Midbrain (tissue), 1 donor: ENCODE measurements at places on chromosomes 7 and 10.

GRCh38 chr10:118596426-118597124 is 1.1 kb upstream of the PRLHR start:
- DNase-seq, result peak; percentile 8

GRCh38 chr7:20738518-20739481 is 47.9 kb downstream of the SP8 start:
- no peak for DNase-seq

GRCh38 chr7:81162771-81163525 is 244.1 kb upstream of the SEMA3C start:
- no peak for DNase-seq

- DNase-seq, result no peak
Measured at GRCh38 chr10:102588875-102589274, 55.4 kb upstream of the TRIM8 start.

DNA sequence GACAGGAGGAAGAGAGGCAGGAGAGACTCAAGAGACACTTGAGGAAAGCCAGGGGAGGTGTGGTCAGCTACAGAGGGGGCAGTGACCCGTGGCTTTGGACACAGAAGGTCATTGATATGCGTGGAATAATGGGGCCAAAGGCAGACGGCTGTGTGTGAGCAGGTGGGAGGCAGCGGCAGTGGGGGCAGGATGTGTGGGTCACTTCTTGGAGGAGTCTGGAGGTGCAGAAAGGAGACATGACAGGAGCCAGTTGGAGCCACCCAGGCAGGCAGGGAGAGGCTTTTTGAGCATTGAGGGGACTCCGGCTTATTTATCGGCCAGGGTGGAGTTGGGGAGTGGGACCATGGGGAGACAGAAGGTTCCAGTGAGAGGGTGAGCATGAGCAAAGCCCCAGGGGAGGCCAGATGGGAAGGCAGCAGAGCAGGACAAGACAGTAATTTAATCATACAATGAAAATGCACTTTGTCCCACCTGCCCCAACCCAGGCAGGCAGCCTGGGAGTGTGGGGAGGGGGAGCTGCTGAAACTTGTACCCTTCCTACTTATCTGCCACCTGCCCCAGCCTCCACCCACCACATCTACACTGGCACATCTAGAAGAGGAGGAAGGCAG is 5.0 kb downstream of the LDB3 start:
- no peak for DNase-seq

GRCh38 chr10:132048294-132048667 is 17.5 kb upstream of the JAKMIP3 start:
- no peak for DNase-seq

- no peak for DNase-seq
Measured at GRCh38 chr7:51222916-51223315, 93.7 kb downstream of the COBL start.

GRCh38 chr7:36583318-36583717 is 141.0 kb downstream of the AOAH start:
- DNase-seq, result no peak

DNA sequence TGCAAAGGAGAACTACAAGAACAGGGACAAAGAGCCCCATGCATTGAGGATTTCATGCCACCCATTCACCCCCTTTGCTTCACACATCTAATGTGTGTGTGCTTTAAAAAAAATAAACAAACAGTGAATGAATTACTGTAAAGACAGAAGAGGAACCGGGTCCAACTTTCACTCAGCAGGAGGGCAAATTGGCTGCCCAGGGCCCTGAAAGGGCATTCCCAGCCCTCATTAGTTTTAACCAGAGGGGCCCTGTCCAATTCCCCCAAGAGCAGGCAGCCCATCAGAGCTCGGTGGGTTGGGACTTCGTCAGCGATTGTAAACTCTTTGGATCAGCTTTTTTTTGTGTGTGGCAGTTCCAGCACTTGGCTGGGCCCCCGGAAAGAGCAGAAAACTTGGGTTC is 73.6 kb upstream of the PDZD8 start:
- DNase-seq, result no peak

GRCh38 chr7:76346778-76347177 is 12.0 kb downstream of the YWHAG start:
- DNase-seq, result no peak

DNA sequence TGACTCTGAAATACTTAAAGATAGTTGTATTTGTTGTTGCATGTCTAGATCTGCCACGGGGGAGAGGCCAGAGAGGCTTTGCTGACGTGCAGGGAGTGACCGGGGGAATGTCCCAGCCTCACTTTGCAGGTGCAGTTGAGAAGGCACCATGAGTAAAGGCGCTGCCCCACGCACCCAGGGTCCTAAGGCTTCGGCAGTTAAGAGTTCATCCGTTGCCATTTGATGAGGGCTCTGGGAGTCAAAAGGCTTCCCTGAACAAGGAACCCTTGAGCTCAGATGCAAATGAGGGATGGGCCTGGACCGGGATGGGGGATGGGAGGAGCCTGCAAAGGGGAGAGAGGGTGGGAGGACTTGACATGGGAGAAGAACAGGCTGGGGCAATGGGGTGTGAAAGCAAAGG is 20.4 kb downstream of the PPP2R2D start:
- DNase-seq, result no peak

- peak; percentile 23 for DNase-seq
Measured at GRCh38 chr7:38374507-38374906, 101.1 kb upstream of the TARP start.

DNA sequence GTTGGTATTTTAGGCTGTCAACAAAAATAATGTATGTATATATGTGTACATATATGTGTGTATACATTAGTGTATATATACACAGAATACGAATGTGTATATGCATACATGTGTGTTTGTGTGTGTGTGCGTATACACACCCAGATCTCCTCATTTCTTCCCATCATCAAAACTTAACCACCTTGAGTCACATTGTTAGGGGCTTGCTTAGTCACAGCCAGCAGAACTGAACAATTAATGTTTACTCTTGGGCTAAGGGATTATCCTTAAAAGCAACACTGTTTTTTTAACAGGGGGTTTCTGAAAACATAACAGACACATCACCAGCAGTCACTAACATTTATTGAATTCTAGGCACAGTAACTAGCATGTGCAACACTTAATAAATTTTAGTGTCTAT is 83.0 kb upstream of the ASAH2 start:
- no peak for DNase-seq

- DNase-seq, result no peak
Measured at GRCh38 chr10:6089334-6090219, 743 bp downstream of the RBM17 start.

DNA sequence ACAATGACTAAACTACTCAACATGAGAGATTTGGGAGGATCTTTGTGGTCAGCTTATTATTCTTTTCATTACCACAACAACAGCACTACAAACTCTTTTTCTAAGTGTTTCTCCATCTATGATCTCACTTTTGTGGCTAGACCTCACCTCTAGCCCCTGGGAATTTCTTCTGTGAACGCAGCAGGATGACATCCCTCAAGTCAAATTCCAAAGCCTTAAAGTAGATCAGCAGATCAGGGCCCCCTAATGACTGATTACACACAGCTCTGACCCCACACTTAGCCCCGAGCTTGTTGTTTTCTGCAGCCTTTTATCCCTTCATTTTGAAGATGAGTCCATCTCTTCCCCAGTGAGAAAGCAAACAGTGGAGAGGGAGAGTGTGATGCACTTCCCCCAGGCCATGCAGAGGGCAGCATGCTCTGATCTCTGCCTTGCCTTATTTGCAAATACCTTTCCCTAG is 27.3 kb downstream of the TFAM start:
- DNase-seq, result no peak
